ENCODE measurements at places on chromosomes 16 and 17. TPM values are rescaled to one million over a fixed set of nuclear protein-coding genes. Genes with fewer than 3 reads are reported as not detected.

GRCh38 chr17:36063786-36064541 lies at the start of gene CCL18:
TSS of gene CCL18 (plus strand) at chr17:36064272. CDS start at chr17:36064343, 71 bp downstream.
- DNase-seq = no peak
- peaks cover 6% of the 10 kb centered on the region for H3K27me3 ChIP-seq
- H3K27ac ChIP-seq = no peak within 1 kb of the TSS
- H3K36me3 ChIP-seq = no peaks in the 10 kb centered on the region

DNAI2 gene
- 0.23 TPM for polyA plus RNA-seq

RGS11 gene
- polyA plus RNA-seq = not detected

DNA sequence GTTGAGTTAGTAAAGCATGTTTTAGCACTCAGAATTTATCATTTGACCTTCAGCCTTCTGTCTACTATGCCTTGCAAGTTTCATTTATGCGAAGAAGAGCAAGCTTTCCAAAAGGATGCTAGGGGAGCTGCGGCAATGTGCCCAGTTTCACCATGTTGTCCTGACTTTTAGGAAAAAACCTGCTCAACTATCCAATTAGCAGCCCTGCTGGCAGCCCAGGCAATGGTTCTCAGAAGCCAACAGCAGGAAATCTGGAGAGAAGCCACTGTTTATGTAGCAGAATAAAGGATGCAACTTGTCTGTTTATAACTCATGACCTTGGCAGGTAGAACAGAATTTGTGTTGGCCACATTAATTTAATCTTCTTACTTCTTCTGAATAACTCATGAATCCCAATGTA lies 230.8 kb downstream of the ABCC12 start:
- no peak overlapping the region for H3K4me3 ChIP-seq
- H3K27me3 ChIP-seq = peaks cover 2% of the 10 kb centered on the region
- no peaks in the 10 kb centered on the region for H3K36me3 ChIP-seq
- no peaks in the 10 kb centered on the region for H3K4me1 ChIP-seq
- no peak for DNase-seq

DNA sequence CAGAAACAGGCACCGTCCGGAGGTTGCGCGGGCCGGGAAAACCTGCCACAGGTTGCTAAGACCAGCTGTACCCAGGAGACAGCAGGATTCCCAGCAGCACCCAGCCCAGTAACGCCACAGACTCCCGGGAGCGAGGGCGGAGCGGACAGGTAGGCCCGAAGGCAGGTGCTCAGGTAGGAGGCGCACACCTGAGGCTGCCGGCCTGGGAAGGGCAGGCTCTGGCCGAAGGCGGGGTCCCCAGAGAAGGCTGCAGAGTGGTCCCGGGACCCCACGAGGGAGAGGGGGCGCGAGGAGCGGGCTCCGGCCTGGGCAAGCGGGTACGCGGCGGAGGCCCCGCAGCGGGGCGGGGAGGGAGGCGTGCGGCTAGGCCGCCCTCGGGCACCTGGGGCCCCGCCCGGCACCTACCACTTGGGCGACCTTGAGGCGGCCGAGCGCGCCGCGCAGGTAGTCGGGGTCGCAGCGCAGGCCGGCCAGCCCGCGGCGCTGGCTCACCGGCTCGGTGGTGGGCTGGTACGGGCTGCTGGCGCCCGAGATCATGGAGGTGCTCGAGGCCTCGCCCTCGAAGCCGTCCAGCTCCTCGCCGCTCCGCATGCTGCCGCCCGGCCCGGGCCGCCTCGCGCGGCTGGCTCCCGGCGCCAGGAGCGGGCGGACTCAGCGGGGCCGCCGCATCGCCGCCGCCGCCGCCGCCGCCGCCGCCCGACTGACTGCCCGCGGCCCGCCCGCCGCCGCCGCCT lies 441 bp downstream of the CMTM4 start:
- DNase-seq = no peak
- peak overlapping the region; percentile 19 for H3K4me3 ChIP-seq
- peaks cover 5% of the 10 kb centered on the region for H3K27me3 ChIP-seq

DNA sequence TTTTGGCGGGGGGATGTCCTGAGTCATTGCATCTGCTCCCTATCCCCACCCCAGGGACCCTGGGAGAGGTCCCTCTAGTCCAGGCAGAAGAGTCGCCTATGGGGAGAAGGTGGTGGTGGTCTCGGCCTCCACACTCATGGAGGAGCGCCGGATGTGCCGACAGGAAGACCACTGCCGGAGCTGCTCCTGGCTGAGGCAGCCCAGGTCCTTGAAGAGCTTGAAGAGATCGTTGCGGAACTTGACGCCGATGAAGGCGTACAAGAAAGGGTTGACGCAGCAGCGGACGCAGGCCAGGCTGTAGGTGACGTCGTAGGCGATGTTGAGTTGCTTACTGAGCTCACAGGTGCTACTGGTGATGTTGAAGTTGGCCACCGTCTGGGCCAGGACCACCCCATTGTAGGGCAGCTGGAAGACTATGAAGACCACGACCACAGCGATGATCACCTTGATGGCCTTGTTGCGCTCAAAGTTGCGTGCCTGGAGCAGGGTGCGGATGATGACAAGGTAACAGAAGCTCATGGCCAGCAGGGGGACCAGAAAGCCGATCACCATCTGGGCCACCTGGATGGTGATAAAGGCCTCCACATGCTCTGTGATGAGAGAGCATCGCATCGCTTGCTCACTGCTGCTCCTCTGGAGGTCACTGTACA lies 10.5 kb downstream of the CCR7 start:
- H3K4me1 ChIP-seq = peaks cover 81% of the 10 kb centered on the region
- peak overlapping the region; percentile 15 for H3K4me3 ChIP-seq
- peak overlapping the region; percentile 64 for H3K27ac ChIP-seq
- peaks cover 79% of the 10 kb centered on the region for H3K36me3 ChIP-seq
- no peaks in the 10 kb centered on the region for H3K27me3 ChIP-seq

GRCh38 chr16:57503366-57503765 lies 17.1 kb upstream of the DOK4 start:
- no peaks in the 10 kb centered on the region for H3K4me1 ChIP-seq
- H3K4me3 ChIP-seq = no peak overlapping the region
- no peak overlapping the region for H3K27ac ChIP-seq
- no peaks in the 10 kb centered on the region for H3K36me3 ChIP-seq

RNF227 gene
- 3.7 TPM for polyA plus RNA-seq

TTLL6 gene
- not detected for polyA plus RNA-seq

GRCh38 chr17:59331929-59332748 lies 684 bp downstream of the YPEL2 start:
- peak overlapping the region; percentile 79 for H3K27ac ChIP-seq
- DNase-seq = peak; percentile 25
- no peaks in the 10 kb centered on the region for H3K27me3 ChIP-seq

GRCh38 chr16:11245988-11246387 lies 10.0 kb downstream of the SOCS1 start:
- H3K4me1 ChIP-seq = peaks cover 4% of the 10 kb centered on the region
- no peak overlapping the region for H3K27ac ChIP-seq
- no peaks in the 10 kb centered on the region for H3K27me3 ChIP-seq
- no peak overlapping the region for H3K4me3 ChIP-seq
- no peak for DNase-seq

All from CD4-positive, CD25-positive, alpha-beta regulatory T cell (primary cell).